ENCODE measurements at places on chromosomes 3 and 15.

- no peak for DNase-seq
Observed at GRCh38 chr3:12229896-12230295, 59.0 kb upstream of the PPARG start.

GRCh38 chr15:38257676-38258075 is 5.0 kb downstream of the SPRED1 start:
- no peak for DNase-seq

GRCh38 chr3:119589102-119589773 is 8.4 kb upstream of the PLA1A start:
- no peak for DNase-seq

- DNase-seq: no peak
Observed at GRCh38 chr3:6220447-6220846, 640.5 kb upstream of the GRM7 start.

GRCh38 chr3:149964291-149964690 is 6.4 kb downstream of the PFN2 start:
- no peak for DNase-seq

GRCh38 chr3:107468782-107469181 is 54.0 kb upstream of the BBX start:
- no peak for DNase-seq

GRCh38 chr3:158642474-158643210 is 1.7 kb upstream of the GFM1 start:
- no peak for DNase-seq

DNA sequence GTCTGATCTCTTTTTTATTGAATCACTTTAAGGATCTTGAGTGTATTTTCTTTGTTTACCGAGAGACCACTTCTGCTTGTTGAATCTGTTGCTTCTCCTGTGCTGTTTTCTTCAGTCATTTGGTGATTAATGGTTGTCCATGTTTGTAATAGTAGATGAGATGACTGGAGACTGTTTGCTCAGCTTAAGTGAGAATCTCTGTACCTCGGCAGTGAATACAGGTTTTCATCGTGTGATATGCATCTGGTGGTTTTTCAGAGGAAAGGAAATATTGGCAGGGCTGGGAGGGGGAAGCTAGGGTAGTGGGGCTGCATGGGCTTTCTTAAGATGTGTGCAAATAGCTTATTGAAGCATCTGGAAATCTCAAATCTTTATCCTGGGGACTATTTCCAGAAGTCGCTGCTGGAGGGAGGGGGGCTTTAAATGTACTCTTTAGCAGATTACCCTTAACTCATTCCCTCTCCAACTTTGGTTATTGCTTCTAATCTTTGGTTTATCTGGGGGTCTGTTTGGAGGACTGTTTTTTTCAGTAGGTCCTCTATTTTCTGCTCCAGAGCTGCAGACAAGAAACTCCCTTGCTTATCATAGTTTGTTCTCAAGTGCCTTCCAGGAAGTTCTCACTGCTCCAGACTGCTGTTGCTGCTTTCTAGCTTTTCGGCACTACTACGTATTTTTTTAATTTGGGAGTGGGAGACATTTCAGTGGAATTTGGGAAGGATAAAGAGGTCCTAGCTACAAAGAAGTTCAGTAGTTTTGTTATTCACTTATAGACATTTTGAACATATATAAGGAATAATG is 19.4 kb downstream of the CMTM8 start:
- no peak for DNase-seq

DNA sequence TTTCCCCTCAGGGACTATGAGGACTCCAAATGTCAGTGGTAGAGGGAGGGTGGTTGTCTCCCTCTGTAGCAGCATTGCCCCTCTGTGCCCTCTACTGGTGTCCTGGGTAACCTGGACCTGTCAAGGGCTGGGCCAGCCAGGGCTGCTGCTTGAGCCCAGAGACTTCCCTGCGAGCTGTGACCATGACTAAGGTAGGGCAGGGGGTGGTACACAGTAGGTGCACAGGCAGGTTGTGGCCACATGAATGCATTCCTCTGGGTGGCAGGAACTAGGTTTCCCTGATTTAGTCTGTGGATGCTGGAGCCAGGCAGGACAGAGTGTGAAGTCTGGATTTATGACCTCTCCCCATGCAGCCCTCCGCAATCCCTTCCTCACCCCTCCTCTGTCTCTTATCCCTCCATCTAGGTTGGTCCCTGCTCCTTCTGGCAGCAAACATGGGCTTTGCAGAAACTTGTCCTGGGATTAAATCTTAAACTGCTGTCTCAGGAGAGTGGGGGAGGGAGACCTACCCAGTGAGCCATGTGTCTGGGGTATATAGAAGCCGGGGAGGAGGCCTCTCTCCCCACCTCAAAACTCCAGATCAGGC is 8.7 kb upstream of the SEMA3F start:
- DNase-seq: no peak

GRCh38 chr3:12303534-12303933 is 14.7 kb downstream of the PPARG start:
- no peak for DNase-seq
